ENCODE measurements at places on chromosomes 16 and 17.

GRCh38 chr16:89002851-89003830 is 26.1 kb upstream of the CBFA2T3 start:
- peaks cover 3% of the 10 kb centered on the region for H3K4me1 ChIP-seq
- H3K27me3 ChIP-seq: peaks cover 20% of the 10 kb centered on the region
- no peak overlapping the region for H3K4me3 ChIP-seq
- no peak for DNase-seq
- no peak overlapping the region for H3K27ac ChIP-seq

DNA sequence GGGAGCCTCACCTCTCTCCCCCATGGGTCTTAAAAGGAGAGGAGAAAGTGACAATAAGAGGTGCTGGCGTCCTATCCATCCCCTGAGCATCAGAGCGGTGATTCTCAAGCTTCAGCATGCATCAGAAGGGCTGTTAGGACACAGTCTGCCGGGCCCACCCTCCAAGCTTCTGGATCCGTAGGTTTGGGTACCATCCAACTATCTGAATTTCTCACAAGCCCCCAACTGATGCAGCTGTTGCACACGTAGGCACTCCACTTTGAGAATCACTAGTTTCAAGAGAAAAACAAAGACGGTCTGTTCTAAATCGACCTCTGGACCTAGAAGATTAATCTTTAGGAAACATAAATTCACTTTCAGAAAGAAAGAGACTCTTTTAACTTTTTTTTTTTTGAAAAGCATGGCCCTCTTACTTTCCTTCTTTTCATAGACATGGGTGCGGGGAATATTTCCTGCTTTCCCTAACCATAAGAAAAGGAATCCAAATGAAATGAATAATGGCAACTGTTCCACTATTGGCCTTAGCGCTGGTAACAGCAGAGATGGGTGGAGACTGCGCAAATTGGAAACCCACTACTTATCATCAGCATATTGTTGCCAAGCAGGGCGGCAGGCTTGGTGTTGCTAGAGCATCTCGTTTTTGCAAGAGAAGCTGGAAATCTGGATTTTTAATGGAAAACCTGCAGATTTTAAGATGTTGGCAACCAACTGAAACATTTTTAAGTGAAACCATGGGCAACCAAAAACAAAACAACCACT is 144.4 kb downstream of the GAS7 start:
- DNase-seq: no peak
- no peaks in the 10 kb centered on the region for H3K27me3 ChIP-seq
- H3K4me1 ChIP-seq: no peaks in the 10 kb centered on the region
- no peaks in the 10 kb centered on the region for H3K36me3 ChIP-seq

GRCh38 chr16:78474762-78475161 is 375.3 kb downstream of the WWOX start:
- no peaks in the 10 kb centered on the region for H3K36me3 ChIP-seq
- no peaks in the 10 kb centered on the region for H3K4me1 ChIP-seq
- H3K27me3 ChIP-seq: no peaks in the 10 kb centered on the region
- DNase-seq: no peak

GRCh38 chr17:19470530-19471261 is 59.7 kb downstream of the RNF112 start:
- H3K27ac ChIP-seq: no peak overlapping the region
- H3K27me3 ChIP-seq: no peaks in the 10 kb centered on the region
- H3K4me3 ChIP-seq: no peak overlapping the region

DNA sequence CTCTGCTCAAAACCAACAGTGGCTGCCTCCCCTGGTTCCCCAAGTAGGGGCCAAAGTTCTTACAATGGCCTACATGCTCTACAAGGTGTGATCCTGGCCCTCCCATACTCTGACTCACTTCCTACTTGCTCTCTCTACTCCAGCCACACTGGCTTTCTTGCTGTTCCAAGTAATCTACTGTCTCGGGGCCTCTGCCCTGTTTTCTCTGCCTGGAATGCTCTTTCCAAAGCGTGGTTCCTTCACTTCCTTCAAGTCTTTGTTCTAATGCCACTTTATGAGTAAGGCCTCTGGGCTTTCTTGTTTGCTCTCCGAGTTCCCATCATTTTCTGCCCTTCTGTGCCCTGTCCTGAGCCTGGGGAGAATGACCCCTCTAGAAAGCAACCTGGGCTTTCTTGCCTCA is 4.1 kb upstream of the CDH3 start:
- DNase-seq: no peak
- H3K36me3 ChIP-seq: no peaks in the 10 kb centered on the region

Measured in activated CD4-positive, alpha-beta T cell treated with anti-CD3 and anti-CD28 coated beads, Interleukin-2, amount 10 ng/mL, durations not matched to agents 24 days and 14 days (primary cell).